Stimulated activated CD8-positive, alpha-beta memory T cell treated with anti-CD3 and anti-CD28 coated beads, Interleukin-7, amount 100 ng/mL, for 1 hour (primary cell): ENCODE measurements at places on chromosomes 6 and 20.

DNA sequence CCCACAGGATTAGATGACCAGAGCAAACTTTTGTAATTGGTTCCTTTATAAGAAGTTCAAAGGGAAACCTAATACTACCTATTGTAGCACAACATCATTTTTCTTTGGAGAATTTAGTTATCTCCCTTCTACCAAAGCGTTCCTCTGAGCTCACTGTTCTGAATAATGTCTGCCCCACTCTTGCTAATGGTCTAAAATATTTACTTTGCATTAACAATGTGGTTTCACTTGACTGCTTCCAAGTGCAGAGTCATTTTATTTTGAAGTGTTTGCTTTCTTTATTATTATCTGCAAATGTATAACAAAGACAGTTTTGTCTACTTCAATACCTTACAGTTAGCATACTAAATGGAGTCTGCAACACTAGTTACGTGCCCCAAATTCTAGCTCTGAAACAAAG lies 15.0 kb downstream of the TRAPPC3L start:
- DNase-seq = no peak

DNA sequence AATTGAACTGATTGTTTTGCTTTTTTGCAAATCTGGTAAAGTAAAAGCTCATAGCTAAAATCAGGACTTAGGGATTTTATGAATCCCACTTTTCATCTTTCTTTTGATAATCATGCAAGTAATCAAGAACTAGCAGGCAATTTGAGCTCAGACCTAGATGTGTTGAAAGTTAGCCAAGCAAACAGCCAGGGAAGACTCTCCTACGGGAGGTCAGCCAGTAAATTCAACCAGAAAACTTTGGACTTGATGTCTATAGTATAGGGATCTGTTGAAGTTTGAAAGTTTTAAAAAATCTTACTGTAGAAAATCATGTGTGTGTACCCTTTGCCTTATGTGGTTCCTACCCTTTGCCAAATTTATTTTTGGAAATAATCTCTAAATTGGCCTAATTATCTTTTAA lies 95.0 kb upstream of the TPD52L1 start:
- no peak for DNase-seq

- no peak for DNase-seq
Observed at GRCh38 chr6:26250698-26251044, 114.3 kb upstream of the BTN3A2 start.

DNA sequence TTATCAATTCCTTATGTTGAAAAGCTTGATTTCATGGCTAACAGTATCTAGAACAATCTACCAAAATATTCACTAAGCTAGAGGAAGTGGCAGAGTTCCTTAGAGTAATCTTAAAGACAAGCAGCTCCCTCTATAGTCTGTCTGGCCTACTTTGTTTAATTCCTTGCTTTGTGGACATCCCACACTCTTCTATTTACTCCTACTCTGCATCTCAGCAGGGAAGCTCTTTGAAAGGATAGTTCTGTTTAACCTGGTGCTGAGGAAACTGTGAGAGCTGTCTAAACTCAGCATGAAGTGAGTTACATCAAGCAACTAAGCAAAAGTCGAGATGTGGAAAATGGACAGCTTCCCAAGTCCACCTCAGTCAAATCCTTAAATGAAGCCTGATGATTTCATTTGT lies 4.3 kb downstream of the REV3L start:
- DNase-seq = no peak
